A172 (cell line): ENCODE measurements at places on chromosomes 6 and 20. TPM values are rescaled to one million over a fixed set of nuclear protein-coding genes. Genes with fewer than 3 reads are reported as not detected.

DNA sequence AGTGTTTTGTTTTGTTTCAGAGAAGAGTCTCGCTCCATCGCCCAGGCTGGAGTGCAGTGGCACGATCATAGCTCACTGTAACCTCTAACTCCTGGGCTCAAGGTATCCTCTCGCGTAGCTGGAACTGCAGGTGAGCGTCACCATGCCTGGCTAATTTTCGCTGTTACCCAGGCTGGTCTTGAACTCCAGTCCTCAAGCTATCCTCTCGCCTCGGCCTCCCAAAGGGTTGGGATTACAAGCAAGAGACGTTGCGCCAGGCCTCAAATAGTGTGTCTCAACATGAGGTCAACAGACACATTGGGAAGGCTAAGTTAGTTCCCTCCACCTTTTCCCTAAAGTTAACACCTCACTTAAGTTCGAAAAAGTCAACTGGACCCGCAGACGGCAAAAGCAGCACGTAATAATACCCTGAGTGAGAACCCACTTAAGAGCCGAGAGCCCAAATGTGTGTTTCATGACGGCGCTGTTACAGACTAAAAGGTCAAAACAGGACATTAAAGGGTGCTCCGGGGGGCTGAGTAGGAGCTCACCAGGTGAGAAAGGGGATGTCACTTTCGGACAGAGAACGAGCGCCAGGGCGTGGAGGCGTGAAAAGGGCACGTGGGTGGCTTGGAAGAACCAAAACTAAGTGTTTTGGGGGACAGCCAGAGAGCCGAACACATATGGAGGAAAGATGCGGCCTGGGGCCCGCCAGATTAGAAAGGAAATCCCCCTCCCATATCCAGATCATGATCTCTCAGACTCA is 499 bp downstream of the TTI1 start:
- no peak for DNase-seq

- no peak for DNase-seq
Observed at GRCh38 chr6:14286634-14287428, 169.3 kb downstream of the CD83 start.

GRCh38 chr6:40075056-40075590 is 140.9 kb upstream of the MOCS1 start:
- DNase-seq, result no peak

DNA sequence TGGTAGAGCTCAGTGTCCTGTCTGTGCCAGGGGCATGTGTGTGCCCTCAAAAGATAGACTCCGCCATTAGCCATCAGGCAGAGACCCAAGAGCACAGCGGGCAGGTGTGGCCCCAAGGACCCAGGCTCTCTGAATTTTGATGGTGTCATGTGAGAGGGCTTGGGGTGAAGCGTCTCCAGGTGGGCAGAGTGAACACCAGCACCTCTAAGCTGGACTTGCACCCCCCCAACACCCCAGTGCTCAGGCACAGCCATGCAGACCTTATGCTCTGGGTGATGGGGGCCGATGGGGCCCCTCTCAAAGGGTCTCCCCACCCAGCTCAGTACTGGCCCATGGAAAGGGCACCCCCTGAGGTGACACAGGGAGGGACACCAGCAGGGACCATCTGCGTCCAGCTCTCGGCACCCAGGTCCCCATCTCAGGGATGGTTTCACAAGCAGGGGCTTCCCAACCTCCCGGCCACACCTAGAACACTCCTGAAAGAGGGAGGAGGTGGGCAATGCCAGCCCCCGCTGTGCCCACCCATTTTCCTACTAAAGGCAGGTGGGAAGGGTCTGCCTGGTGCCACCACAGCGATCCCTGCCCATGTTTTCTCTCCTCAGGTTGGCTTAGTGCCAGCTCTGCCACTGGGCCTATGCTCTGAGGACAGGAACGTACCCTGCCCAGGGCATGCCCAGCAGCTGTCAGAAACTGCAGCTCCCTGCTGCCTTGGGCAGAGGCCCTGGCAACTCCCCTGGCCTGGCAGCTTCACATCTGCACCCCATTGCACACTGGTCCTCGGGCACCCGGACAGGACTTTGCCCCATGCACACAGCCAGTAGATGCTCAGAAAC is 3.5 kb downstream of the CST7 start:
- DNase-seq, result no peak

DNA sequence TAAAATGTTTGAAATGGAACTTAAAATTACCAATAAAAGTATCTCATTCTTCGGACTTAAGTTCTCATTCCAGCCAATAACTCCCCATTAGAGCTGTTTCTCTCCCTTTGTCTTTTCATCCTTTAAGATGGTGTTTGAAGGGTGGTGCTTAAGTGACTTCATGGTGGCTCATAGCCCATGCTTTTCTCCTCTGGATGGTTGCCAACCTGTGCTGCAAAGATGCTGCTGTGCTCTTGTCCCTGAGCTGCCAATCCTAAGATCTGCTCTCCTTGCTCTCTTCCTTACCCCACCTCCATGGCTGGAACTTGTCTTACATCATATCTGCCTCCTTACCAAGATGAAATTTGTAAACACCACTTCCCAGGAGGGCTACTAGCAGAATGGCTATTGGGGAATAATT is 31.6 kb upstream of the PNRC1 start:
- peak; percentile 29 for DNase-seq

- DNase-seq, result peak; percentile 62
Observed at GRCh38 chr6:27078734-27079357, 168.7 kb upstream of the PRSS16 start.

DNA sequence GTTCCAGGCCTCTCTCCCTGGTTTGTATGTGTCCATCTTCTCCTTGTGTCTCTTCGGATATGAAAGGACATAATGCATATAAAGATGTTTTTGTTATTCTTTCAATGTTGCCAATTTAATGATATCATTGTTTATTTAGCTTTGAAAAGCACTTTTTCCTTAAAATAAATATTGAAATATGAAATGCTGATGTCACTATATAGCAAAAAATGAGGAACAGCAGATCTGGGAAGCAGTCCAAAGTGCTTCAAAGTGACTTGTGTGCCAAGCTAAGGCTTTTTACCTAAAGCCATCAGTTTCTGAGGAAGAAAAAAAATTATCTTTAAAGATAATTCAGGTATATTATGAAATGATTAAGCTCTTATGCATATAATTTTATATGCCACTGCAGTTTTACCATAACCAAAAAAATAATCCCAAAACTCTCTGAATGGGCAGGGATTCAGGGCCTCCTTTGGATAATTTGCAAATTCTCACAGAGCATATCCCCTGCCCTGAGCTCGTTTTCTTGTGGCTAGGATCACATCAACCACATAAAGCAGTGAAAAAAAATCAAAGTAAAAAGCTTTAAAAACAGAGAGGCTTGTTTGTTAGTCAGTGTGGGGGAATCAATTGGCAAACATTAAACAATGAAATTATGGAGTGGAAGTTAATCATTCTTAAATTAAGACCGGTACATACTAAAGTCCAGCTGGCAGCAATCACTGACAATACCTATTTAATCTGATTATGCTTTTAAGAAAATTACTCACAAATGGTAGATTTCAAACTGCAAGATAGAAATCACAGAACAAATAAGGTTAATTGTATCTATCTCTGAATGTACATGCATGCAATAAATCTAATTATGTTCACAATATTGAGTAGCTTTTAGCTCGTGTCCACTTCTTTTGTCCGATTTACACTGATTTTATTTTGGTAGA is 1027.9 kb upstream of the ADGRB3 start:
- no peak for DNase-seq

GRCh38 chr20:61633004-61633403 is 380.9 kb downstream of the CDH4 start:
- no peak for DNase-seq

DNA sequence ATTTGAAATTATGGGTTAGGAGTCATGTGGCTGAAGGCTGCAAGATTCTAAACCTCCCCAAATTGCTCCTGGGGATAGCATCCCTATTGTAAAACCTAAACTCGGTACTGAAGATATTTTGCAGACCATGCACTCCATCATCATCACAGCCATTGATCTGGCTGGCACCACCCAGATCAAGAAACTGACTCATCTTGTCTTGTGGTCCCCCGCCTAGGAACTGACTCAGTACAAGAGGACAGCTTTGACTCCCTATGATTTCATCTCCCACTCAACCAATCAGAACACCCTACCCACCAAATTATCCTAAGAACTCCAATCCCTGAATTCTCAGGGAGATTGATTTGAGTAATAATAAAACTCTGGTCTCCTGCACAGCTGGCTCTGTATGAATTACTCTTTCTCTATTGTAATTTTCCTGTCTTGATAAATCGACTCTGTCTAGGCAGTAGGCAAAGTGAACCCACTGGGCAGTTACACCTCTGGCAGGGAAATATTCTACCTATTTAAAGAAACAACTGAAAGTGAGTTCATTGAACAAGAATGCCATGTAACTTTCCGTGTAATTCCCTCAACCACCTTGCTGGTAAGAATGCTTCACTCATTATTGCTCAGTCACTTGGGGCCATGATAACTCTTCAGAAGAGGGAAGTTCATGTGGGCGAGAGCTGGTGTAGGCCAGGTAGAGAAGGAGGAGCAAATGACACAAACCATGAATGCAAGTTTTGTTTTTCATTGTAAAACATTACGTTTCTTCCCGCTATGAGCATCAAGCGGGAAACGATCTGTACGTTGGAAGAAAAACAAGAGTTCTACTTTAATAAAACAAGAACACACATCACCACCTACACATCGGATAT is 602.9 kb upstream of the ARID1B start:
- DNase-seq, result peak; percentile 55

DNA sequence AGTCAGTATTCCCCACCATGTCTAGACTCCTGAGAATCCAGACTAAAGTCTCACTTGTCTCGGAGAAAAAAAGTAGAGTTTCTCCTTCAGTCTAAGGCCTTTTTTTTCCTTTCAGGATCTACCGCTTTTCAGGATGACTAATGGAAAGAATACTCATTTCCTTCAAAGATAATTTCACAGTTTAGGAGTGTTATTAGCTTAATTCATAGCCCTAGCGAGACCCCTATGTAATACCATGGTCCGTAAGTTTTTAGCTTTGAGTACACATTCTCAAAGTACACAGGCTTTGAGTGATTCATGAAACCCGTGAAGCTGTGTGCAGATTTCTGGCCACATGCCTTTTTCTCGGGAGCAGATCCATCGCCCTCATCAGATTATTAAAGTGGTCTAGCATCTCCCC is 133.1 kb downstream of the SOX4 start:
- no peak for DNase-seq

- DNase-seq, result peak; percentile 20
Observed at GRCh38 chr6:42010185-42010891, 40.0 kb upstream of the TAF8 start.

GRCh38 chr20:46108435-46108841 is 9.7 kb upstream of the CD40 start:
- DNase-seq, result no peak

- DNase-seq, result no peak
Observed at GRCh38 chr6:39053854-39054576, 5.4 kb downstream of the GLP1R start.

DNA sequence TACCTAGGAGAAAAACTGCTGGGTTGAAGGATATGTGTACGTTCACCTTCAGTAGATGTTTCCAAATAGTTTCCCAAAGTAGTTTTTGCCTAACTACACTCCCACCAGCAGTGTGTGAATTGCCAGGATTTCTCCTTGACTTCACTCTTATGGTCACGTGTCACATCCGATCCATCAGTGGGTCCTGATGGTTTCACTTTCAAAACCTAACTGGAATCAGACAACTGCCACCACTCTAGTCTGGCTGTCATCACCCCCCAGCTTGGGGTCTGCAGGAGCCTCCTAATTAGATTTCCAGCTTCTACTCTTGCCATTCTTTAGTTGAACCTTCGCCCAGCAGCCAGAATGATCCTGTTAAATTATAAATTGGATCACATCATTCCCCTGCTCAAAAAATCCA is 8.5 kb upstream of the SLC12A5 start:
- no peak for DNase-seq

DNA sequence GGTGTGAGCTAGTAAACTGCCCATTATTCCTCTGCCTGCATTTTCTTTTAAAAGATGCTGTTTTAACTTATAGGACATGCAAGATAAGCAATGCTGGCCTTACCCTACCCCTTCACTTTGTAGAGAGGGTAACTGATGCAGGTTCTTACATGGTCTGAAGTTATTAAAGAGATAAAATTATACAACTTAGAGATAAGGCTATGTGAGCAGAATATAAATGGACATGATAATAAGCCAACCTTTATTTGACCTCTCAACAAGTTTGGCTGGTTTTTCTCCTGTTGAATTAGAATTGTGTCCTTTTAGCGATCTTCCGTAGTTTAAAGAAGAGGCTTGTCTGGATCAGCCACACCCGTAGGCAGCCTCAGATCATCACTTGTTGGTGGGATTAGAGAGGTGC is 377.0 kb downstream of the BTBD3 start:
- no peak for DNase-seq

DNA sequence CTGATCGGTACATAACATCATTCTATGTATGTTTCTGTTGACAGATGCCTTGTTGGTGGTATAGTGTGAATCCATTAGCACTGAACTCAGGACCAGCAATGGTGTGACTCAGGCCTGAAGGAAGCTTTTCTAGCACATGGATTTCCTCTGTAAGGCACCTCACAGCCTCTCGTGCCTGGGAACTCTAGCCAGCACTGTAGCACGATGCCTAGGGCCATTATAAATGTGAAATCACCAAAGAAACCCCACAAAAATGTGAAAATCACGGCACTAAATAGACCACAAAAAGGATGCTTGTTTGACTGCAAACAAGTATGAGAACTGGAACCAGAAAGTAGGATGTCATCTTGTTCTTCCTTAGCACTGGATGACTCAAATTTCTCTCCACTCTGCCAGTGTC is 63.7 kb upstream of the NKX2-2 start:
- DNase-seq, result no peak

DNA sequence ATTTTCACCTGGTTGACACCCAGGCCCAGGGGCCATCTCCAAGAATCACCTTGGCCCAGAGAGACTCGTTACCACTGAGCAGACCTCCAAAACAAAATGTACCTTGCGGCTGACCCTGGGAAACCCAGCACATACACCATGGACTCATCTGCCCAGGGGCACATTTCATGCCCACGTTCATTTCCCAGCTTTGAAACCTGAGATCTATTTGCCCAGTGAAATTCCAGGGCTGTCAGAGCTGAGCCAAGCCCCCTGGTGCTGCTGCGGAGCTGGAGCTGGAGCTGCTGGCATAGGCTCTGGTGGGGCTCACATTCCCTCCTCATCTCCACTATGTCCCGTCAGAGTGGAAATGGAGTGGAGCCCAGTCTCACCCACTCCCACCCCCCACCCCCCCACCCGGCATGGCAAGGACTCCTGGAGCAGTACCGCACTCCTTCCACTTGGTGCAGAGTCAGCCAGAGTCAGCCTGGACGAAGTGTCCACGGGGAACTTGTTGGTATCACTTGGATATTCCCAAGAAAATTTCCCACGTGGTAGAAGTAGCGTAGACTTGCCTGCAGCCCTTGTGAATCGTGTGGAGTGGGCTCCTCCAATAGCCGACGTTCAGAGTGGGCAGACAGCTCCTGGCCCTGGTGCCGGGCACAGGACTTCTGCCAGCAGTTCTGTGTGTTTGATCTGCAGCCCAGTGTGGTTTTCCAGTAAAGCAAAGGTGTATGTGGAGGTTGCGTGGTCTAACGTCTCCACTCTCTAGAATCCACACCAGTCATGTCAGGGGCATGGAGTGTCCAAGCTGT is 18.1 kb upstream of the OSER1 start:
- no peak for DNase-seq

- DNase-seq, result no peak
Observed at GRCh38 chr20:16367948-16368560, 205.2 kb downstream of the KIF16B start.

MYCT1 gene
- total RNA-seq, result 1.5 and 2.9 TPM in 2 replicates

SLCO4A1 gene
- total RNA-seq, result 26.5 and 34.8 TPM in 2 replicates

SDCBP2 gene
- 1.8 and 2.6 TPM in 2 replicates for total RNA-seq

EYA2 gene
- total RNA-seq, result 0.47 TPM in 1 of 2 replicates, not detected in the other

SPTLC3 gene
- total RNA-seq, result 1.5 and 3.8 TPM in 2 replicates

OPN5 gene
- total RNA-seq, result not detected in 2 replicates

DEFB110 gene
- total RNA-seq, result not detected in 2 replicates

NRSN1 gene
- not detected in 2 replicates for total RNA-seq

PTCHD4 gene
- total RNA-seq, result 0.38 and 1.4 TPM in 2 replicates

TREML2 gene
- total RNA-seq, result not detected in 2 replicates
